Bladder microvascular endothelial cell (primary cell): ENCODE measurements at places on chromosomes 12 and 14. TPM values are rescaled to one million over a fixed set of nuclear protein-coding genes. Genes with fewer than 3 reads are reported as not detected.

MSRB3 gene
- 27.2 and 54.8 TPM in 2 replicates for total RNA-seq

WNT1 gene
- not detected in 2 replicates for total RNA-seq

IL26 gene
- not detected in 2 replicates for total RNA-seq

COCH gene
- 0.16 and 2.8 TPM in 2 replicates for total RNA-seq

PLEKHD1 gene
- total RNA-seq, result 0.06 TPM in 1 of 2 replicates, not detected in the other

ITGA5 gene
- total RNA-seq, result 361 and 600 TPM in 2 replicates

SLC25A21 gene
- 0.16 and 1.3 TPM in 2 replicates for total RNA-seq

BATF gene
- total RNA-seq, result 0.16 and 0.50 TPM in 2 replicates

CAPZA3 gene
- not detected in 2 replicates for total RNA-seq

FAM186B gene
- under 0.01 and 0.06 TPM in 2 replicates for total RNA-seq

TOMM20L gene
- total RNA-seq, result not detected in 2 replicates

NDRG2 gene
- 0.65 and 1.5 TPM in 2 replicates for total RNA-seq

KIF5A gene
- total RNA-seq, result 0.06 TPM in 1 of 2 replicates, not detected in the other

KRT73 gene
- total RNA-seq, result not detected in 2 replicates

BBOF1 gene
- 0.97 and 2.4 TPM in 2 replicates for total RNA-seq

ACSM4 gene
- total RNA-seq, result not detected in 2 replicates

TRHDE gene
- total RNA-seq, result not detected in 2 replicates

OAS2 gene
- total RNA-seq, result 16.5 and 19.6 TPM in 2 replicates

SVOP gene
- total RNA-seq, result not detected in 2 replicates

AICDA gene
- not detected in 2 replicates for total RNA-seq

PLEKHG7 gene
- total RNA-seq, result not detected in 2 replicates

KRT3 gene
- total RNA-seq, result not detected in 2 replicates

ACSS3 gene
- total RNA-seq, result 0.06 and 0.16 TPM in 2 replicates

DEPDC4 gene
- 0.32 and 0.82 TPM in 2 replicates for total RNA-seq
